ENCODE measurements at places on chromosomes 4 and X.

DNA sequence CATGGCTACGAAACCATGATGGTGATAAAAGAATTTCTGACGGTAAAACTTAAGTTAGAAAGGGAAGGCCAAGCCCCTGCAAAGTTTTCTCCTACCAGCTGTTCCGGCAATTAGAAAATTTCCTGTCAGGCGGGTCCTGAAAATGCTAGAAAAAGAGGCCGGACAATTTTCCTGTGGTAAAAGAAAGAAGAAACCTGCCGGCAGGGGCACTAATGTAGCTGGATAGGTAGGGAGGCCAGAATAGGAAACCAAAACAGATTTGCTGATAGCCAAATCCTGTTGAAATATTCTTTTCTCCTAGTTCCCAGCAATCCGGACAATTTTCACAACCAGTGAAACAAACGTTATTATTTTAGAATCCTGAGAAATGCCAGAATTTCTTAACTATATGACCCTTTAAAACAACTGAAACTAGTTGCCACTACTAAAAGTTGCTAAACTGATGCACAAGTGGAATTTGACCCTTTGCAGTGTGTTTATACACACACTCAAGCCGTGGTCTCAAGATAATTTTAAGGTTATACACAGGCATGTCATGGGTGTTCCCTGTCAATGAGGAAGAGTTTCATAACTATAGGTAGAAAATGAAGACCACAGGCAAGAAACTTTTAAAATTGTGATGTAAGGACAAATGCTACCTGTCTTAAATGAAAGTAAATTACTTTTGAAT is 47.7 kb downstream of the RPS6KA3 start:
- no peak for DNase-seq

DNA sequence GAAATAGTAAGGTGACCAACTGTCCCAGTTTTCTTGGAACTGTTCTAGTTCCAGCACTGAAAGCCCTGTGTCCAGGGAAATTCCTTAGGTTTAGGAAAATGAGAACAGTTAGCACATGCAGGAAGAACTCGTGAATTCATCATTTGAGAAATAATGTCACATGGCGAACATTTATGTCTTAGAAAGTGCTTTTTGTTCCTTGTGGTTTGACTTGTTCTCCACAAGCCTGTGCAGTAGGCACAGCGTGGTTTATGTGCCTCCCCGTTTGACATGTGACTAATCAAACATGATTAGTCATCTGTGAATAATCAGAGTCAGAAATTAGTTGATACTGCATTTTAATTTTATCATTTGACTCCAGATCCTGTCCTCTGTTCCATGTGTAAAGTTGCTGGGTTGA is 556.0 kb upstream of the CPEB2 start:
- DNase-seq, result no peak

- no peak for DNase-seq
Observed at GRCh38 chr4:22932326-22932725, 239.6 kb downstream of the GBA3 start.

DNA sequence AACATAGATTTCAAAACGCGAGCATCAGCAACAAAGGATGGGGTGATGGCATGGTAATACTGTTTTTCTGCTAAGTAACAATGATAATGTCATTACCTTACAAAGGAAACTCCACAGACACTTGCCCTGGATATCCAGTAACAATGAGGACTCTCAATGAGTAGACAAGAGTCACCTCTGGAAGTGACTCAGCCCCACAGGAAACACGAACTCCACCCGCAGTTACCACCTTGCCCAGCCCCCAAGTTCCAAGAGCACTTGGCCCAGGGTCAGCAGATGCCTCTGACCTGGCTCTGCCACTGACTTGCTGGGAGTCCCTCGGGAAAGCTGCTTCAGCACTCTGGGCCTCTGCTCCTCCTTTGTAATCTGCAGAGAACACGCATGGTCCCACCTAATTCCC is 110.3 kb upstream of the MAP3K15 start:
- DNase-seq, result peak; percentile 84

DNA sequence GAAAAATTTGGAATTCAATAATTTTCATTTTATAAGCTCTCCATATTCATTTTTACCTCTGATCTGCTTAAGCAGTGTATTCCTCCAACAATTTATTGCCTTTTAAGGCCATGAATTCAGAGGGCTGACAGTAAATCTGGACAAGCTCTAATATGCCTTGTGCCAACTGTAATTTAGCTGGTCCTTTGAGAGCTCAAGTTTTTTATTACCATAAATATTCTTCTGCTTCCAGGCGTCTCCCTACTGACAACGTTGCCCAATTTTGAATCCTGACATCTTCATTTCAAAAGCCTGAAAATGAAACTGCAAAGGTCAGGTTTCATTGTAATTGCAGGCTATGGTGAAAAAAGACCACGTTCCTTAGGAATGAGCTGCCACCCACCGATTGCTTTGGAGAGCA is 95.8 kb upstream of the GEMIN8 start:
- DNase-seq, result no peak

DNA sequence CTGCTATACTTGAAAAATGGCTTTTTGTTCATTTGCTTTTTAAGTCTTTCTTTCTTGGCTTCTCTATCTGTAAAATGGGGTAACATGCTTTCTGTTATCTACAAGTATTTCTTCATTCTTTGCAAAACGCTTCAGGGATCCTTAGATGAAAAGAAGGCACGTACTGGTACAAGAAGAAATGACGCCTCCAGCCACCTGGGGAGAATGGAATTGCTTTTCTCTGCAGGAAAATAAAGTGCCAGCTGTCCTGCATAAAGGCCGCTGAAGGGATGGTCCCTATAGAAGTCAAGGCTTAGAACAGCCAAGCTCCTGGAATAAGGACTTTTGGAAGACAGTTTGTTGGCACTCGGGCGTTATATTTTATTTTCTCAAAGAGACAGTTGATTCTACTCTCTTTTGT is 210.8 kb upstream of the RASGEF1B start:
- DNase-seq, result no peak

All from activated CD4-positive, alpha-beta T cell treated with anti-CD3 and anti-CD28 coated beads, Interleukin-10, Interleukin-2, amounts not matched to agents 100 ng/mL and 50 ng/mL, durations not matched to agents 16 hours and 8 hours (primary cell).